ENCODE measurements at places on chromosomes 4 and X.

DNA sequence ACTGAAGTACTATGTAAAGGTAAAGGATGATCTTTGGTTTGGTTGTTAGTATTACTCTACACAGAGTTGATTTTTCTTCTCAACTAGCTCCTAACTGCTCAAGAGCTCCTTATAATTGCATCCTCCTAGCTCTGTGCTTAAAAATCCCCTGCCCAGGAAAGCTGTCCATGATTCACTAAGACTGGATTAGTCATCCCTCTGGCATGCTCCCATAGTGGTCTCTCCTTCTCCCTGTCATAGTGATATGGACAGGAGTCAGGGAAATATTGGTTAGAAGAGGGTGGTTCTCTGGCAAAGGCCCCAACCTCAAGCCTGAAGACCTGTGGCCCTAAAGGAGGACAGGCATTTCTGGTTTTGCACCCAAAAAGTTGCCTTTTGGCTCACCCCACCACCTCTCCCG is 242.3 kb upstream of the KCNIP4 start:
- DNase-seq: no peak

DNA sequence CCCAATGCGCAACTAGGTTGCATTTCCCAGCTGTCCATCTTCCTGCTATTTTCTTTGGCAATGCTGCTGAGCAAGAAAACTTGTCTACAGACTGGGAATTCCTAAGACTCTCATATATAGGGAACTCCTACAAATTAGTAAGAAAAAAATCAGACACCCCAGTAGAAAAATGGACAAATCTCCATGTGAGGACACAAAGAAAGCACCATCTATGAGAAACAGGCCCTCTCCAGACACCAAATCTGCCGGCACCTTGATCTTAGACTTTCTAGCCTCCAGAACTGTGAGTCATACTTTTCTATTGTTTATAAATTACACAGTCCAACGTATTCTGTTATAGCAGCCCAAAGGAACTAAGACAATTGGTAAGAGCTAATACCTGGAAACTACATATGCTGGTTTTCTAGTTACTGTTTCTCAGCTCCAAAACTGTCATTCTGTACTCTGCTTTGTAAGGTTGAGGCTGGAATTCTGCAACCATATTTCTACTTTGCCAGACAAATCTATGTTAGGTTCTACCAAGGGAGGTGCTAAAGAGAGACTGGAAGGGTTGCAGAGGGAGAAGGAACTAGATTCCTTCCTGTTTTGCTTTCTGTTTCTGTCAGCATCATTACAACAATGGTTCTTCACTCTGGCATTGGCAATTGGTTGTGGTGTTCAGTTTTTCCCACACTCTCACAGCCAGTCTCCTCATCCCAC is 35.7 kb upstream of the FAM241A start:
- DNase-seq: no peak

DNA sequence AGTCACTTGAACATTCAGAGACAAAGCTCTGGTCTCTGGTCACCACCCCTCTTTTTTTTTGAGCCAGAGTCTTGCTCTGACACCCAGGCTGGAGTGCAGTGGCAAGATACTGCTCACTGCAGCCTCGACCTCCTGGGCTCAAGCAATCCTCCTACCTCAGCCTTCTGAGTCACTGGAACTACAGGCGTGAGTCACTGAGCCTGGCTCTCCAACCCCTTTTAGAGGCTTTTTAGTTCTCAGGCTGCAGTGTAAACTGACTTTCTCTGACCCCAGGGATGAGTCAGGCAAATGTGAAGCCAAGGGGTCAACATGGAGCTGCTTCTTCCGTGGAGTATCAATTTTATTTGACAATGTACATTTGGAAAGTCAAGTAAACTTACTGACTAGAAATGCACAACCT is 229.2 kb downstream of the PTTG2 start:
- no peak for DNase-seq

GRCh38 chr4:120685756-120686278 is 236.7 kb downstream of the PRDM5 start:
- no peak for DNase-seq

- DNase-seq: no peak
These were observed 64.4 kb upstream of the NAP1L5 start for GRCh38 chr4:88761861-88762523.

DNA sequence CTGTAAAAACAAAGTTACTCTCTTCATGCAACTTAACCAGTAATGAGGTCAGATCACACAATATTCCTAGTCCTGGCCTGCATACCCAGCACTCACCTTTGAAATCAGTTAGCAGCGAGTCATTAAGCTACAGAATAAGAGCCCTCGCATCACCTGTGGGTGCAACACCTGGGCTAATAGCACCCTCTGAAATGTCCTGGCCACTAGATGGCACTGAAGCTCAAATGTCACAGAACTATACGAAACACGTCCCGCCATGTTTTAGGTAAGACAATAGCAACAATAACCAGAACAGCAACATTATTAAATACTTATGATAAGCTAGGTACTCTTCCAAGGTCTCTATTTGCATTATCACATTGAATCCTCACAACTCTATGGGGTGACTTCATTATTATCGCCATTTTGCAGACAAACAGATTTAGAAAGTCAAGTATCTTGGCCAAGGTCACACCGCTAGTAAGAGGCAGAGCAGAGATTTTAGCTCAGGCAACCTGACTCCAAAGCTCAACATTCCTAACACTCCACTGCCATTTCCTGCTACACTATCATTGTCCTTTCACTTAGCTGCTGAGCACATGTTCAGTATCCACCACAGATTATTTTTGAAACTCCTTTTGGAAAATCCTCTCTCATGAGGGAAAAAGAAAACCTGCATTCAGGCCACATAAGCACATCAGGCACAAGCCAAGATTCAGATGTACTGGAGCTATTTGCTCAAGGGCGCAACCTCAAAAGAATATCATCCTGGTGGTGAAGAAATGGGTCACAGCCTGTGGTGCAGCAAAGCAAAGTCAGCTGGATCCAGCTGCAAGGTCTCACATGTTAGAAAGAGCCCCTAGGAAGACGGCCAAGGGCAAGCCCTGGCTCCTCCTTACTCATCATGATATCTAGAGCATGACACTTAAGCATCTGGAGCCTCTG is 59.5 kb upstream of the KDR start:
- DNase-seq: peak; percentile 48

GRCh38 chrX:155985208-155985607 is 12.3 kb upstream of the IL9R start:
- no peak for DNase-seq

DNA sequence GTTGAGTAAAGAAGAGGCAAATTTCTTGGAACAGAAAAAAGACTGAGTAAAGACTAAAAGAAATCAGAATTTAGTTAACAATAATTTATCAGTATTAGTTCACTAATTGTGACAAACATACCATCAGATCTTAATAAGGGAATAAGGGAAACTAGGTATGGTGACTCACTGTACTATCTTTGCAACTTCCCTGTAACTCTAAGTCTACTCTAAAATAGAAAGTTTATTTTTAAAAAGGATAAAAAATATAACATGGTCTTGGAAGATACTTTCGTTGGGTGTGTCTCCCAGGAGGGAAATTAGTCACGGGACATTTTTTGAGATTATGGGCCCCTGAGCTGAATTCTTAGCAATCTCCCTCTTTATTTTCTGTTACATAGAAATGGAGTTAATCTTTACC is 97.3 kb downstream of the EMCN start:
- no peak for DNase-seq

GRCh38 chrX:131397891-131398290 is 108.8 kb upstream of the IGSF1 start:
- DNase-seq: no peak

DNA sequence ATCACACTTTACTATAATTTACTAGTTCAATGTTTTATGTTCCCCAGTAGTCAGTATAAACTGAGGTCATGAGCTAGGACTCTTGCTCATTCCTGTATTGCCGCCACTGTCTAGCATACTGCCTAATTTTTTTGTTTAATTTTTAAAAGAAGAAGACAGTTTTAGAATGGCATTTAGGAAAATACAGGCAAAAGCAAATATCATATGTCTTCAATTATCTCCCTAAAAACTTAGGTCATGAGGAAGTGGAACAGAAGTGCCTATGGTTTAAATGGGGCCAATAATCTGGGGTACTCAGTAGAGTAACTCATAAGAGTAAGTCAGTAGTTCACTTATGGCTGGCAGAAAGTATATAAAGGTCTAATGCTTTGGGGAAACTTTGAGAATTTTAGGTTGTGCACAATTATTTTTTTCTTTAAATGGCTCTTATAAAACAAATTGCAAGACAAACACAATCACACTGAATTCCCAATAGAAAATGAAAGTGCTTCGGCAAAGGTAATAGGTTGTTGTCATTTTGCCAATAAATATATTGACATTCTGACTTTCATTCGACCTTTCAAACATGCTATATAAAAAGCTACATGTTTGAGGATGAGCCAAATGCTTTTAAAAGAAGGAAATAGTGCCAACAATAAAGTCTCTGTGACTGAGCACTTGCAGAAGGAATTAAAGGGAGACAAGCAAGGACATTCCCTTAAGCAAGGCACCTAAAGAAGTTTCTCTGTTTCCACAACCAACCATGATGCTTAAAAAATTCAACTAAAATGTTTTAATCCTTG is 390.1 kb downstream of the PDGFC start:
- DNase-seq: peak; percentile 29

- no peak for DNase-seq
These were observed 69.5 kb downstream of the PARM1 start for GRCh38 chr4:75002381-75002780.

DNA sequence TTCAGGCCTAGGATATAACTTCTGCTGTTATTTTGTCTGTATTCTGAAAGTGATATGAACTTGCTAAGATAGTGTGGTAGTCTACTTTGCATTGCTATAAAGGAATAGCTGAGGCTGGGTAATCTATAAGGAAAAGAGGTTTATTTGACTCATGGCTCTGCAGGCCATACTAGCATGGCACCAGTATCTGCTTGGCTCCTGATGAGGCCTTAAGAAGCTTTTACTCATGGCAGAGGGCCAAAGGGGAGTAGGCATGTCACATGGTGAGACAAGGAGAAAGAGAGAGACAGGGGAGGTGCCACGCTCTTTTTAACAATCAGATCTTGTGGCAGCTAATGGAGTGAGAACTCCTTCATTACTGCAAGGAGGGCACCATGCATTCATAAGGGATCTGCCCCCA is 247.3 kb downstream of the GPAT3 start:
- no peak for DNase-seq

DNA sequence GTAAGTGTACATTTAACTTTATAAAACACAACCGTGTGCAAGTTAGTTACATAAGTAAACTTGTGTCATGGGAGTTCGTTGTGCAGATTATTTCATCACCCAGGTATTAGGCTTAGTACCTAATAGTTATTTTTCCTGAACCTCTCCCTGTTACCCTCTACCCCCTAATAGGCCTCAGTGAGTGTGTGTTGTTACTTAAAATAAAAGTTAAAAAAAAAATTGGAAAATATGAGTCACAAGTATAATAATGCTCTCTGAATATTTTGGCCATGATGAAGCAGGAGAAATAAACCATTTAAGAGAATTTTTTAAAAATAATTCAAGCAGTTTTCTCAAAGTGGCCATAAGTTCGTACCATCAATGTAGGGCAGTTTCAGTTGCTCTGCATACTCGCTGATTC is 105.1 kb upstream of the GRID2 start:
- no peak for DNase-seq

All from NCI-H2029 treated with DMSO at 0.1 percent for 48 hours (cell line).